Liver (tissue), 10 donors: ENCODE measurements at places on chromosomes 6 and 20. TPM values are rescaled to one million over a fixed set of nuclear protein-coding genes. Genes with fewer than 3 reads are reported as not detected.

ITCH gene
- 32.1 TPM for total RNA-seq

GRCh38 chr6:164792666-164793065 is 516.7 kb downstream of the C6orf118 start:
- no peak for DNase-seq
- no peak overlapping the region for H3K27ac ChIP-seq
- H3K27me3 ChIP-seq = no peaks in the 10 kb centered on the region
- H3K36me3 ChIP-seq = no peaks in the 10 kb centered on the region

FOXF2 gene
- 0.05 TPM for total RNA-seq

DNA sequence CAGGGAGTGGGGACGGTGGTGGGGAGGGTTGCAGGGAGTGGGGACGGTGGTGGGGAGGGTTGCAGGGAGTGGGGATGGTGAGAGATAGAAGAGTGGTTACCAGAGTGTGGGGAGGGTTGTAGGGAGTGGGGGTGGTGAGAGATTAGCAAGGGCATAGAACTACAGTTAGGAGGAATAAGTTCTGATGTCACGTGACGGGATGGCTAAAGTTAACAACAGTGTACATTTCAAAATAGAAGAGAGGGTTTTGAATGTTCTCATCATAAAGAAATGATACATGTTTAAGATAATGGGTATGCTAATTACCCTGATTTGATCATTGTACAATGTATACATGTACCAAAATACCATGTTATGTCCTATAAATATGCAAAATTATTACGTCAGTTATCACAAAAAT is 57.6 kb upstream of the FRMD1 start:
- peaks cover 5% of the 10 kb centered on the region for H3K4me1 ChIP-seq
- no peaks in the 10 kb centered on the region for H3K27me3 ChIP-seq
- no peaks in the 10 kb centered on the region for H3K36me3 ChIP-seq

KCNK17 gene
- total RNA-seq = 0.19 TPM
